ENCODE measurements at places on chromosomes 6 and 20.

- peak; percentile 28 for DNase-seq
These were observed 28.7 kb downstream of the TXNDC5 start for GRCh38 chr6:7881765-7882500.

DNA sequence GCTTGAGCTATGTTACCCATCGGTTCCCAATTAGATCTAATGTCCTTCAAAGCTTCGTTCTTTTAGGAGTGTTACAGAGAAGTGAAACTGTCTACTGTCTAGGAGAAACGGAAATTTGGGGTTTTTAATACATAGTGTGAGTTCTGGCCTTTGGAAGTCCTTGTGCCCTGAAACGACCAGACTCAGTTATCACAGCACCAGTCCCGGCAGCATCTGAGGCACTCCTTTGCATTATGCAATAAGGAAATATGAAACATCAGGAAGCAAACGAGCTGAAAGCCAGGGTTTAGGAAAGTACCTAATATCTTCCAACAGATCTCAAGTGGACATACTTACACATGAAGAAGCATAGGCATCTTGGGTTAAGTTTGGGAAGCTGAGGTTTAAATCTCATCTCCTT, 61.8 kb upstream of the ADGRF1 start:
- DNase-seq = peak; percentile 76

DNA sequence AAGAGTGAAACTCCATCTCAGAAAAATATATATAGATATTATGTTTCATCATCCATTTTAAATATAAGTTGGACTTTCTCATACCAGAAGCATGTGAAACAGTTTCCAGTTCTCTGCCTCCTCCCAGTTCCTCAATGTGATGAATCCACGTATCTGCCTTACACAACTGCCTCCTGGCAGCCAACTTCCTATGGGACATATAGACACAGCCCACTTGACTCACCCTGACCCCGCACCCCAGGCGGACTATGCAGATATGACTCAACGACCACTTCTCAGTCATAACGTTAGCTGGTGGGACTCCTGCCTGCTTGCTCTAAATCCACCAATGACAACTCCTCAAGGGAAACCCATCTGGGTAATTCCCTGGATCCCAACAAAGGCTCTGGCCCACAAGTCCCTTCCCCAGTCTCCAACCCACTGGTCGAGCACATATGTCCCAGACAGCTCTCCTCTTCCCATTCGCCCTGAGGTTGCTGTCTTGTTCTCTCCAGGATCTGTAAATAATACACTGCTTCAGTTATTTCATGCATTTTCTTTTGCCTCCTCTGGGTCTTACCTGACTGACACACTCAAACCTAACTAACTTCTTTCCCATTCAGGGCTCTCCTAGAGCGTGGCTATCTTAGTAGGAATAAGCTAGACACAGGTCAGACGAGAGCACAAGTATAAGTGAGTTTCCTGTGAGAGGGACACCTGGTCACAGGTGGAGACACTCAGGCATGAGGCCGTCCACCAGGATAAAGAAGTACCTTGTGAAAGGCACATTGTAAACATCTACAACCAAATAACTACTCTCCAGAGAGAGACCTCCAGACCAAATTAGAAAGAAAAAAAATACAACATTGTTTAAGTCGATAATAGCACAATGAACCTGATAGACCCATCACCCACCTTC, 548.5 kb downstream of the CD83 start:
- peak; percentile 94 for DNase-seq

GRCh38 chr20:36467076-36467999, 74.0 kb upstream of the MYL9 start:
- peak; percentile 70 for DNase-seq

GRCh38 chr6:139019722-139020121, 8.8 kb upstream of the ABRACL start:
- no peak for DNase-seq

DNA sequence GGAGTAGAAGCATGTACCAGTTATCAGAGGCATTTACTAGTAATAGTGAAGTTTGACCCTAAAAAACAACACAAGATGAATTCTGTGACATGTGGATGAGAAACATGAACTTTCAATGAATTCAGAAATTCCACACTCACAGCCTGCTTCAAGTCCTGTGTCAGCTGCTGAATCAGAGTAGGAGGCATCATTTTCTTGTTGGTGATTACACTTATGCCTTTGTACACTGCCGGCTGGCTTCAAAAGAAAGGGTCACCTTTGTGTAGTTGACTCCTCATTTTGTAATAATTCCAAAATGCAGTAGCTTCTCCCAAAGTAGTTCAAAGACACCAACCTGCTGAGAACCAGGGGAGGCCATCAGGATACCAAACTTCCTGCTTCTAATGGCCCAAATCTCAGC, 165.5 kb downstream of the BACH2 start:
- no peak for DNase-seq

- DNase-seq = peak; percentile 45
These were observed 122.6 kb upstream of the MCHR2 start for GRCh38 chr6:100116411-100117194.

GRCh38 chr6:136235233-136235564, 14.9 kb downstream of the MTFR2 start:
- DNase-seq = peak; percentile 45

GRCh38 chr6:119895626-119896025, 546.1 kb upstream of the MAN1A1 start:
- DNase-seq = no peak

- DNase-seq = no peak
These were observed 723 bp upstream of the SNPH start for GRCh38 chr20:1265226-1265915.

DNA sequence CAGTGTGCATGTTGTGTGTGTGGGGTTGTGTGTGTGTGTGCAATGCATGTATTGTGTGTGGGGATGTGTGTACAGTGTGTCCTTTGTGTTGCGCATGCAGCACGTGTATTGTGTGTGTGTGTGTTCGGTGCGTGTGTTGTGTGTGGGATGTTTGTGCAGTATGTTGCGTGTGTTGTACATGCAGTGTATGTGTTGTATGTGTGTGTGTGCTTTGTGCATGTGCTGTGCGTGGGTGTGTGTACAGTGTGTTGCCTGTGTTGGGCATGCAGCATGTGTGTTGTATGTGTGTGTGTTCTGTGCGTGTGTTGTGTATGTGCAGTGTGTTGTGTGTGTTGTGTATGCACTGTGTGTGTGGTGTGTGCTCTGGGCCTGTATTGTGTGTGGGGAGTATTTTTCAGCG, 52.7 kb downstream of the CDH4 start:
- DNase-seq = no peak
